ENCODE measurements at places on chromosomes 1 and 21. TPM values are rescaled to one million over a fixed set of nuclear protein-coding genes. Genes with fewer than 3 reads are reported as not detected.

- no peak for DNase-seq
Measured at GRCh38 chr1:51912881-51913280, 34.4 kb upstream of the NRDC start.

- no peak for DNase-seq
Measured at GRCh38 chr1:203643213-203644045, 16.8 kb downstream of the ATP2B4 start.

- no peak for DNase-seq
Measured at GRCh38 chr21:44372616-44373015, 19.2 kb downstream of the TRPM2 start.

DNA sequence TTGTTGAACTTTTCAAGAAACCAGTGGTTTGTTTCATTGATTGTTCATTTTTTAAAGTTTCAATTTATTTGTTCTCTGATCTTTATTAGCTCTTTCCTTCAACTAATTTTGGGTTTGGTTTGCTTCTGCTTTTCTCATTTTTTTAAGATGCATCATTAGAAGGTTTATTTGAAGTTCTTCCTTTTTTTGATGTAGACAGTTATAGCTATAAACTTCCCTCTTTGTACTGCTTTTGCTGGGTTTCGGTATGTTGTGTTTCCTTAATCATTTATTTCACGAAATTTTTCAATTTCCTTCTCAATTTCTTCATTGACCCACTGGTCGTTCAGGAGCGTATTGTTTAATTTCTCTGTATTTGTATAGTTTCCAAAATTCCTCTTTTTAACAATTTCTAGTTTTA, 133.3 kb upstream of the GPR52 start:
- no peak for DNase-seq

GRCh38 chr1:53938136-53938830, 7.2 kb downstream of the IFT25 start:
- DNase-seq: no peak

DNA sequence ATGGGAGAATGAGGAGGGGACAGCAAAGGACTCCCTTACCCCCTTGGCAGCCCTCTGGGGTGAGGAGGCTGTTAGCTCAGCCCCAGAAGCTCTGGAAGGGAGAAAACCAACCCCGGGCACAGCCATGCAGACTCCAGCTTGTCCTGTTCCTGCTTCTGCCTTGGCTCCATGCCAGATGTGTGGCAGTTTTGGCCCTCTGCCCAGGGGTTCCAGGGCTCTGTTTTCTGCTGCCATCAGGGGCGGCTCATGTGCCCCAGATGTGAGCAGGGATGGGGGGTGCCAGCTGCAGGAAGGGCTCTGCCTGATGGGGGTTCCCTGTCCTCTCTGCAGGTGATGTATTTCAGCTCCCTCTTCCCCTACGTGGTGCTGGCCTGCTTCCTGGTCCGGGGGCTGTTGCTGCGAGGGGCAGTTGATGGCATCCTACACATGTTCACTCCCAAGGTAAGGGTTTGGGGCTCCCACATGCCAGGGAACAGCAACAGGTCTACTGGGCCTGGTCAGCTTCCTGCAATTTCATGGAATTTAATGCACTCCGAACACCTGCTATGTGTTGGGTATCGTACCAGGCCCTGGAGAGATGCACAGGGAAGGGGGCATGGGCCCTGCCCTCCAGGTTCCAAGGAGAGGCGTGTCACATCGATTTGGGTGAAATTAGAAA, 26.1 kb downstream of the SLC6A17 start:
- no peak for DNase-seq

DNA sequence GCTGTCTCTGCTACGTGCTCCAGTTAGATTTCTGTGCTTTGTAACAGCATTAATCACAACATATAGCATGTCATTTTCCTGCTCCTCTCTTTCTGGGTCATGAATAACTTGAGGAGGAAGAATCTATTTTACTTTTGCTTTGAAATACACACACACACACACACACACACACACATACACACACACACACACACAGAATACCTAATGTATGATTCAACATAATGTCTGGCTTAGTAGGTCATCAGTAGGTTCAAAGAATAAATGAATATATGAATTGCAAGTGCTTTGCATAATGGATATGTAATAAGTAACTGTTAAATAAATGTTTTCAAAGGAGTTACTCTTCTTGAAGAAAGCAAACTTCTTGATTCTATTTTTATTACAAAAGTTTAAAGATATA, 249.0 kb downstream of the PDE4B start:
- no peak for DNase-seq

DNA sequence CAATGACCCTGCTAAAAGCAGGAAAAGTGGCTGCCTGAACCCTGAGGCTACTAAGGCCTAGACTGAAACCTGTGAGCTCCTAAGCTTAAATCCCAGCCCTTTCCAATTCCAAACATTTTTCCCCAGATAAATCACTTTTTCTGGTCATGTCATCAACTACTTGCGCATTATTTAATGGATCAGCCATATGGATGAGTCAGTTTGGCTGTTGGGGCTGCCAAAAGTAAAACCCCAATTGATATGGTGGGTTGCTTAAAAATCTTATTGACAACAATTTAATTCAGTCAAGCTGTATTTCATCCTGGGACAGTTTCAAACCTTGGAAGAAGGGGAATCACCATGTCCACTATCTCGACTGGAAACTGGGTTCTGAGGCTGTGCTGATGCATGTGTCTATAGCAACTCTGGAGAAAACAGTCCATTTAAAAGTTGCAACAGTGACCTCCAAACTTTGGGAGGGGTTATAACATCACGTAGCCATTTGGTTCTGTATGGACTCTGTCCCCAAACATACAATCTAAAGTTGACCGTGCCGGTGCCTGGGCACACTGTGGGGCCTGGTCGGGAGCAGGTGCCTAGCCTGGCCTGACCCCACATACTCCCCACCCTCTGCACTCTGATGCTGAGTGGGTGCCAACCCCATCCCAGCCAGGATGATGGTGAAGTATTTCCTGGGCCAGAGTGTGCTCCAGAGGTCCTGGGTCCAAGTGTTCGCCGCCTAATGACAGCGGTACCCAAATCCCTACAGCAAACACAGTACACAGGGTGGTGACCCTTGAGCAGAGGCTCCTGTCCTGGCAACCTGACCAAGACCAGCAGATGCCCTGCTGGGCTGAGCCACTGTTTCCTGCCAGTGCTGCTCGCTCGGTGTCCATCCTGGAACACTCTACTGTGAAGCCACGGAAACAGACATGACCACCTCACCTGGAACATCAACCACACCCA, 46.5 kb upstream of the LRRC52 start:
- peak; percentile 56 for DNase-seq

- DNase-seq: peak; percentile 51
Measured at GRCh38 chr1:192810253-192810880, 1.5 kb downstream of the RGS2 start.

- no peak for DNase-seq
Measured at GRCh38 chr1:161915051-161915503, 108.6 kb downstream of the OLFML2B start.

GRCh38 chr21:28893687-28894086, 99.0 kb downstream of the LTN1 start:
- DNase-seq: no peak

DNA sequence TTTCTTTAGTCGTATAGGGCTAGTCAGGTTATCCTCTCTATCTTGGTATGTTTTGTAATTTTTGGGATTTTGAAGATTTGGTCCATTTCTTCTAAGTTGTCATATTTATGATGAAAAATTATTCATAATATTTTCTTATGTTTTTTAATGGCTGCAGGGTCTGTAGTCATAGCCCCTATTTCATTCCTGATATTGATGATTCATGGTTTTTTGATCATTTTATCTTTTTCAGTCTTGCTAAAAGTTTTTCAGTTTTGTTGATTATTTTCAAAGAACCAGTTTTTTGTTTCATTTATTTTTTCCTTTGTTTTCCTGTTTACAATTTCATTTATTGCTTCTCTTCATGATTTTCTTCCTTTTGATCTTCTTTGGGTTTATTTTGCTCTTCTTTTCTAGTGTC, 50.2 kb downstream of the DIRAS3 start:
- DNase-seq: no peak

GRCh38 chr21:34343838-34344381, 19.9 kb upstream of the KCNE2 start:
- peak; percentile 47 for DNase-seq

Gene PERM1
- polyA plus RNA-seq: 2.0 TPM

Gene CFAP107
- 1.4 TPM for polyA plus RNA-seq

Gene FAM151A
- polyA plus RNA-seq: 0.40 TPM

Gene C8A
- not detected for polyA plus RNA-seq

Gene ACP6
- polyA plus RNA-seq: 10.2 TPM

Gene LORICRIN
- not detected for polyA plus RNA-seq

Gene CYP4B1
- 0.14 TPM for polyA plus RNA-seq
